ENCODE measurements at places on chromosomes 3 and 15.

- no peak for DNase-seq
Measured at GRCh38 chr3:127688022-127688415, 15.3 kb downstream of the ABTB1 start.

DNA sequence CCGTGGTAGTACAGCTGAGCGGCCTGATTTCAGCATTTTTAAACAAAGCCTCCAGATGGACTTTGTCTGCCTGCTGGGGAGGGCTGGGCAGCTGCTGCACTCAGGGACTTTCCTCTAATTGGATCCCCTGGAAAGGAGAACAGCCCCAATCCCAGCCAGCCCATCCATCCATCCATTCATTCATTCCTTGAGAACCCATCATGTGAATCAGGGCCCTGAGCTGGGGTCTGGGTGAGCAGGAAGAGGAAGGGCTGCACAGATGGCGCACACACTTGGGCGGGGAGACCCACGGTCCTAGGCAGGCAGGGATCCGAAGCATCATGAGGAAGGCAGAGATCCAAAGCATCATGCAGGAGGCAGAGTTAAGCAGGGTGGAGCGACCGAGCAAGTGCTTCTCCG, 45.7 kb downstream of the TPRA1 start:
- no peak for DNase-seq

DNA sequence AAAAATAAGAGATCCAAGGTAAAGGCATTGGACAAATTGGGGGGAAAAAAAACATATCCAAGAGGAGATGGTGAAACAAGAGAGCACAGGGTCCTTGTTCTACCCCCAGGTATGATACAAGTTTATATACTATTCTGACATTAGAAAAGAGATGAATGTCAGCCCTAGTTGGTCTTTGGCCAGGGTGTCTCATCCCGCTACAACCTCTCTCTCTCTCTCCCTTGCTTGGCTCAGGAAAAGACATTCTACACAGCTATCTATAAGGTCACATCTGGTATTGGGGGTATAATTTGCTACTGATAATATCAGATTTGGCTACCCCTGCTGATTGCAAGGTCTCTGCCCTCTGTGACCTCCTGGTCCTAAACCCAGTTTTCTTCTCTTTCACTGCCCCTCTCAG, 117.2 kb downstream of the GOLIM4 start:
- DNase-seq: no peak

DNA sequence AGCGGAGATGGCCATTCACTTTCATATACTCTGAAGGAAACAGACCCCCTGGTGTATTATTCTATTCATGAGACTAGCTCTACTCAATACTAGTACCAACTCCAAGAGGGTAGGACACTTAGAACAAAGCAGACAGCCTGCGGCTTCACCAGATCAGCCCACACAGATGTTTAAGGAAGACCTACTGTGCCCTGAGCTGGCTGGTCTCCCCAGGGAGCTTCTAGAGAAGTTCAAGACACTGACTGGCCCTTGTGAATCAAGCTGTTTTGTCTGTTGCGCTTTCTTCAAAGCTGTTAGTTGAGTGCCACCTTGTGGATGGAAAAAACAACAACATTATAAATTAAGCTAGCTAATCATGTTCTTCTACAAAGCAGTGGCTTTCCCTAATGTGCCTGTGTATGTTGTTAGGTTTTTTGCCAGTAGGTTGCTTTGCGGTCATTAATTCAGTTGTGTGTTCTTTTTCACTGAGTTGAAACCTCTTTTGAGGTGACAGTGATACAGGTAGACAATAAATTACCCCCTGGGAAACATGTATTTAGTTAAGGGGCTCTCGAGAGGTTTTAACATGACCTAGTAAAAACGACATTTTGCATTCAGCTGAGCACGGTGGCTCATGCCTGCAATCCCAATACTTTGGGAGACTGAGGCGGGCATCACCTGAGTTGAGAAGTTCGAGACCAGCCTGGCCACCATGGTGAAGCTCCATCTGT, 64.2 kb upstream of the MYZAP start:
- no peak for DNase-seq

GRCh38 chr3:48352546-48352945, 19.1 kb upstream of the SPINK8 start:
- DNase-seq: no peak

GRCh38 chr15:69797051-69797595, 300.6 kb downstream of the TLE3 start:
- DNase-seq: no peak

DNA sequence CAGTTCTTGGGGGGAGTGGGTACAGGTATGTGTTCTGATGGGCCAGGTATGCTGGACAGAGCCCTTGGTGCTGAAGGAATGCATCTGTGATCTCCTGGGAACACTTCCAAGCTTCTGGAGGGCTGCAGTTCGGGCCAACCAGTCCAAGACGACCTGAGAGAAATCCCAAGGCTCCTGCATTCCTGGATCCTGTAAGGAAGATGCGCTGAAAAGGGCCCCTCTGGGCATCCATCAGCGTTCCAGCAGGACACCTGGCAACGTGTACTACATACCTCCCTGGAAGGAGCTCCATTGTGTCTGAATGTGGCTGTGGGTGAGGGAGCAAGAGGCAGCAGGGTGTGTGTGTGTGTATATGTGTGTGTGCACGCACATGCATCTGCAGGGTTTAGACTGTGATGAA, 144.7 kb downstream of the FAM43A start:
- DNase-seq: no peak

GRCh38 chr15:38624244-38625205, 59.9 kb upstream of the RASGRP1 start:
- no peak for DNase-seq

DNA sequence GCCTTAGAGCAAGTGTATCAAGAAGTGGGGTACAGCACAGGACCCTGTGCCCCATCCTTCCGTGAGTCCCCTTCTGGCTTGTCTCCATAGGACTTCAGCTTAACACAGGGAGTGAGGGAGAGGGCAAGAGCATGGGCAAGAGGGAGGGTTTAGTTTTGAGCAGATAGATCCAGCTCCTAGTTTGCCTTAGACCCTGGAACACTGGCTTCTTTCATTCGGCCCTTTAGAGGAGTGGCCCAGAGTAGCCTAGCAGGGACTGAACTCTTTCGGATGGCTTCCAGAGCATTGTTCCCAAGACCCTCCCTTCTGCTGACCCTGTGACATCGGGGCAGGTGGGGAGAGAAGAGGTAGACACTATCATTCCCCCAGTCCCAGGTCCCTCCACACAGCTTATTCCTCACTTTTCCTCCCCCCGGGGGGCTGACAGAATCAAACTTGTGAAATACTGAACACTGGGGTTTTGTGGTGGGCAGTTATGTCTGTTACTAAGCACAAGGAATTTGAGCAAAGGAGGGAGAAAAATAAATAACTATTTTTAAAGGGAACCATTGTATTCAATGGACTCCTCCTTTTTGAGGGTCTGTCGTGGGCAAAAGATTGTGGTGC, 289.6 kb upstream of the C2CD4B start:
- no peak for DNase-seq

GRCh38 chr15:38004218-38004861, 69.9 kb downstream of the TMCO5A start:
- DNase-seq: no peak

GRCh38 chr3:22315925-22316324, 564.9 kb upstream of the ZNF385D start:
- DNase-seq: no peak
